ENCODE measurements at places on chromosomes 5 and 9.
A peak's percentile ranks its signal among the peaks of the same experiment; 100 is the strongest.

DNA sequence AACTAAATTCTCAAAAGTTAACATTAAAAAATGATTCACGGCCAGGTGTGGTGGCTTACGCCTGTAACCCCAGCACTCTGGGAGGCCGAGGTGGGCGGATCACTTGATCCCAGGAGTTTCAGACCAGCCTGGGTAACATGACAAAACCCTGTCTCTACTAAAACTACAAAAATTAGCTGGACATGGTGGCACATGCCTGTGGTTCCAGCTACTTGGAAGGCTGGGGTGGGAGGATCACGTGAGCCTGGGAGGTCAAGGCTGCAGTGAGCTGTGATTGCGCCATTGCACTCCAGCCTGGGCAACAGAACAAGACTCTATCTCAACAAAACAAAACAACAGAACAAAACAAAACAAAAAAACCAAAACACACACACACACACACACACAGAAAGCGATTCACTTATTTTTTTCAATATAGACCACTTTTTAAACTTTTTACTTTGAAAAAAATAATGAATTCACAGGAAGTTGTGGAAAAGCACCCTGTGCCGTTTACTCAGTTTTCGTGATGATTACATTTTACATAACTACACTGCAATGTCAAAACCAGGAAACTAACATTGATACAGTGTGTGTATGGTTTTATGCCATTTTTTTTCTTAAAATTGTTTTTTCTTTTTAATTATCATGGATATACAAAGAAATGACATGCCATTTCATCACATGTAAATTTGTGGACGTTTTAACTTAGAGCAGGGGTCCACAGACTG, 73.7 kb downstream of the TENT4A start:
- no peak for DNase-seq

DNA sequence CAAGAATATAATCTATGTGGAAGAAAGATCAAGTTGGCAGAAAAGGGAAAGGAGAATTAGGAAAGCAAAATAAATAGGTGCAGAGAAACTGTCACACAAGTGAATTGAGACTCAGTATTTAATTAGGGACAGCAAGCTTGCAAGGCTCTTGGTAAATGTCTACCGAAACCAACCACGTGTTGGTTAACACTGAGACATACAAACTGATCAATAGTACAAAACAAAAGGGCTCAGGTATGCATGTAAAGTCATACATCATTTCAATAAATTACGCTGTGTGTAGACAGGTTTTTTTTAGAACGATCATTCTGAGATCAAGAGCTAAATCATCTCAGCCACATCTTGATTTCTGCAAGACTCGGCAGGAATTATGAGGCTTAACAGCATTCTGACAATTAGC, 225.4 kb downstream of the EBF1 start:
- no peak for DNase-seq

- DNase-seq = peak; percentile 67
These were observed 2.0 kb downstream of the CD74 start for GRCh38 chr5:150410524-150411244.

DNA sequence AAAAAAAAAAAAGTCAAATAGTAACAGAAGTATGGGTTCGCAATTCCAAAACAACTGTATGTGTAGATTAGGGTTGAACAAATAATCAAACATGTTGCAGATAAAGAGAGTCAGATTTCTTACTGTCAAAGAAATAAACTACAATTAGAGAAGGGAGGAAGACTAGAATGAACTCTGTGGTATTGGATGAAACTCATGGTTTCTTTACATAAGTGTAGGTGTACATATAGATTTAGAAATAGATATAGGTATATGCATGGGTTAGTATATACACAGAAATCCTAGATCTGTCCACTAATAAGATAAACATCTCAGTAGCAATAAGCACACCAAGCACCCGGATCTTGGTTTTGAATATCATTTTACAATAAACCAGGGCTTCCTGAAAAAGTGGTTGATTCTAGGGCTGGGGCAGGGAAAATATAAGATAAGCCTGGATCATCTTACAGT, 21.3 kb downstream of the DTWD2 start:
- DNase-seq = no peak
